ENCODE measurements at places on chromosomes 5 and 9.

DNA sequence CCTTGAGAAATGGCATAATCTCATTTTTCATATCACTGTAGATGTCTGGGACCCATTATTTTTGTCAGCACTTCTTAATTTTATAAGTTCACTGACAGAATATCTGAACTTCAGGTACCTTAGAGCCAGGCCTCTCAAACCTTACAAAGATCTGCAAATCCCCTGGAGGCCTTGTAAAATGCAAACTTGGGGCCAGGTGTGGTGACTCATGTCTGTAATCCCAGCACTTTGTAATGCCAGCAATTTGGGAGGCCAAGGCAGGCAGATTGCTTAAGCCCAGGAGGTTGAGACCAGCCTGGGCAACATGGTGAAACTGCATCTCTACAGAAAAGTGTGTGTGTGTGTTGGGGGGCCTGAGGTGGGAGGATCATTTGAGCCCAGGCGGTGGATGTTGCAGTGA lies 30.8 kb downstream of the RASGRF2 start:
- DNase-seq, result peak; percentile 36

GRCh38 chr5:176608937-176609723 lies 826 bp downstream of the GPRIN1 start:
- no peak for DNase-seq

DNA sequence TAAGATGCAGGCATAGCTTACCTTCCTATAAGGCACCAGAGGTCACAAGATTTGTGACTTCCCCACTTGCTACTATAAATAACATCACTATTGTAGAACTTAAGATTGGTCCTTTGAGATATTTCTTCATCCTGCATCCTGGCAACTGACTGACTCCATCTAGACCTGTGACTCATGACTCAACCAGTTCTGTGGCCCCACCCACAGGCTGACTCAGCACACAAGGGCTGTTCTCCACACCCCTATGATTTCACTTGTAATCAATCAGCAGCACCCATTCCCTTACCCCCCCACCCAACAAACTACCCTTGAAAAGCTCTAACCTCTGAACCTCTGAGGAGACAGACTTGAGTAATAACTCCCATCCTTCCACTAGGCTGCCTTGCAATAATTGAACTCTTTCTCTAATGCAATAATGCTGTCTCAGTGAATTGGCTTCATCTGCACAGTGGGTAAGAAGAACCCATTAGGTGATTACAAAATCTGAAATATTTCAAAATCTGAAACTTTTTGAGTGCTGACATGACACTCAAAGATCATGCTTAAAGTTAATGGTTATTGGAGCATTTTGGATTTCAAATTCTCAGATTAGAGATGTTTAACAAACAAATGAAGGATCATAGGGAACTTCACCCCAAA lies 296.7 kb downstream of the ARL15 start:
- DNase-seq, result peak; percentile 68

DNA sequence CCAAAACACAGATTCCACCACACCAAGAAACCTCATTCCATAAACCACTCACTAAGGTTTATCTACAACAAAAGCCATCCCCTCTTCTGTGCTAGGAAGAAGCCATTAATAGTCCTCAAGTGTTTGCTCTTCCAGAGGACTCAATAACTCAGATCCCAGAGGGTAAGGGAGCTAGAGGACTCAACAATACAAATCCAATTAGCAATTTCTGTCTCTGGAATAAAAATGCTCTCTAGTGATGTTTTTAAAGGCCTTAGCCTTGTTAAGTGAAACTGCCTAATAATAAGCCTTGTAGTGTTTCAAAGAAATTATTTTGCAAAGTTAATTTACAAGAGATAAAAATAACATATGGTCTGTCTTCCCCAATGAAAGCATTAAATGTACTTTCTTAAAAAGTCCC lies 942.4 kb downstream of the CDH12 start:
- DNase-seq, result no peak

Measured in NCI-H226 (cell line).